ENCODE measurements at places on chromosomes 6 and 20.

DNA sequence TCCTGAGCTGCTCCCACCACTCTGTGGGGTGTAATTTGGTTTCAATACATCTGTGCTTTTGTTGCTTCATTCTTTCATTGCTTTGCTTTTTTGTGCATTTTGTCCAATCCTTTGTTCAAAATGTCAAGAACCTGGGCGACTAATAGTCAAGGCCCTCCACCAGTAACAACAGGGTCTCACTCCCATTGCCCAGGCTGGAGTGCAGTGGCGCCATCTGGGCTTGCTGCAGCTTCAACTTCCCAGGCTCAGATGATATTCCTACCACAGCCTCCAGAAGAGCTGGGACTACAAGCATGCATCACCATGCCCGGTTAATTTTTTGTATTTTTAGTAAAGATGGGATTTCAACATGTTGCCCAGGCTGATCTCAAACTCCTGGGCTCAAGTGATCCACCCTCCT lies 169.2 kb downstream of the EYA2 start:
- DNase-seq = no peak

- DNase-seq = no peak
Observed at GRCh38 chr20:52405417-52405816, 213.8 kb upstream of the ZFP64 start.

GRCh38 chr20:46030284-46031013 lies 1.4 kb downstream of the SLC12A5 start:
- no peak for DNase-seq

DNA sequence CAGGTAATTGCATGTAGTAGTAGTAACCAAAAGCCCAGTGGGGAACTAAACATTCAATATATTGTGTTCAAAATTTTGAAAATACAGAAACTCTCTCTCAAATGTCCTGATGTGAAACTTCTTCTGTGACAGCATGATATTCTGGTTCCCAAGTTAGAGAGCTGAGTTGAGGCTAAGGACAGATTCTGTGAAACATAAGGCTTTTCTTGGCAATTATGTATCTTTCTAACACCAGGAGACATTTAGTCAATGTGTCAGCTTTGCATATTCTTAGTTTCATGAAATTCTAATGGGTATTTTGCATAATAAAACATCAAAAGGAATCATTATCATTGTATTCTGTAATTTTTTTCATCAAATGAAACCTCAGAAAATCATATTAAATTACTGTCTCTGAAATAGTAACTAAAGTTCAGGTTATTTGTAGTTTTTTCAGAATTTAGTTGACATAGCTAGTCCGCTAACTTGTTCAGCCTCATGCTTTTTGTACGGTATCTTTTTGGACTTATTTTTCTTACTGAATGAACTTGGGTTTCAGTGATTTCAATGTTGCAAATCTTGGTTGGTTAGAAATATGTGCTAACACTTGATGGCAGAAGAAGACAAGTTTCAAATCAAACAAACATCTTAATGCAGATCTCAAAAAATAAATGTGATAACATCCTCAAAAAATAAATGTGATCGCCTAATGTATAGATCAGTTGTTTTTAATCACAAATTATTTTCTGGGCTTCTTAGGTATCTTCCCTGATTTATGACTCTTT lies 70.4 kb downstream of the AKAP7 start:
- no peak for DNase-seq

- no peak for DNase-seq
Observed at GRCh38 chr6:161223646-161224045, 50.2 kb downstream of the AGPAT4 start.

- no peak for DNase-seq
Observed at GRCh38 chr6:134662077-134662700, 287.7 kb downstream of the ALDH8A1 start.

GRCh38 chr6:134631398-134631924 lies 313.5 kb upstream of the SGK1 start:
- DNase-seq = no peak

- no peak for DNase-seq
Observed at GRCh38 chr6:157020398-157020797, 243.2 kb downstream of the ARID1B start.

DNA sequence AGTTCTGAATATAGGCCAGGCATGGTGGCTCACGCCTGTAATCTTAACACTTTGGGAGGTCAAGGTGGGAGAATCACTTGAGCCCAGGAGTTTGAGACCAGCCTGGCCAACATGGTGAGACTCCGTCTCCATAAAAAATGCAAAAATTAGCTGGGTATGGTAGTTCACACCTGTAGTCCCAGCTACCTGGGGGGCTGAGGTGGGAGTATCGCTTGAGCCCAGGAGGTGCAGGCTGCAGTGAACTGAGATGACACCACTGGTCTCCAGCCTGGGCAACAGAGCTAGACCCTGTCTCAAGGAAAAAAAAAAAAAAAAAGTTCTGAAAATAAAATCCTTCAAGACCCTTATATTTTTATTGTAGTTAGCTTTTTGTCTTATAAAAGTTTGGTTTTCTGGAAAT lies 11.7 kb upstream of the WTAP start:
- no peak for DNase-seq

- no peak for DNase-seq
Observed at GRCh38 chr20:13305284-13305683, 84.2 kb downstream of the ISM1 start.
